ENCODE measurements at places on chromosomes 7 and 10.

- DNase-seq, result no peak
Measured at GRCh38 chr10:11830836-11831519, 7.8 kb downstream of the PROSER2 start.

GRCh38 chr10:78806681-78807221, 262.0 kb upstream of the ZMIZ1 start:
- DNase-seq, result no peak

GRCh38 chr7:26029911-26030310, 122.1 kb upstream of the NFE2L3 start:
- DNase-seq, result no peak

- no peak for DNase-seq
Measured at GRCh38 chr7:101598422-101598985, 30.6 kb downstream of the MYL10 start.

DNA sequence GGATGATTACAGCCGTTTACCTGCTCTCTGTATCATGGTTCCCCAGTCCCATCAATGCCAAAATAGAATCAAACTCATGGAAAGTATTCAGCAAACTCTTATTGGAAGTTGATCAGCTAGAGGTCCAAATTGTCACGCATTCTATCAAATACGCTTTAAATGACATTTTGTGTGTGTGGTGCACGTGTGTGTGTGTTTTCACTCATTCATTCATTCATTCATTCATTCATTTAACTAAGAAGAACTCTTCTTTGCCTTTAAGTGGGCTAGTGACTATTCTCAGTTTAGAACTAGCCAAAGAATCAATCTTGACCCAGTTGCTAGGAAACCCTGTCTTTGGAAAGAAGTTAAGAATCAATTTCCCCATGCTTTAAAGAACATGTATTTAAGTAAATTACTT, 102.8 kb downstream of the RTKN2 start:
- DNase-seq, result no peak

DNA sequence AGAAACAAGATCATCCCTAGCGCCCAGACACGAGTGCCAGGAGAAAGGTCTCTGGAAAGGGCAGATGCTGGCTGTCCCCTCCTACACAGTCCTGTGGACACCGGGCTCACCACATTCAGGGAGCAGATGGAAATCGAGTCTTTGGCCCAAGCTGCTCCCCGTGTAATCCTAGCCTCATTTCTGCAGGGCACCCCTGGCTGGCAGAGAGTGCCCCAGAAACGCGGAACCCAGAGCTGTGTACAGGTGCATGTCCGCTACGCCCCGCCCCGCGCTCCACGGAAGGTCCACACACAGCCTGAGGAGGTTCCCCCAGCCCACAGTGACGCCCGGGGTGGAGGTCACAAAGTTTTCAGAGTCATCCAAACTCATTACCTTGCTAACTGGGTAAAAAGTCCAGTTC, 202.8 kb downstream of the MAD1L1 start:
- DNase-seq, result no peak

DNA sequence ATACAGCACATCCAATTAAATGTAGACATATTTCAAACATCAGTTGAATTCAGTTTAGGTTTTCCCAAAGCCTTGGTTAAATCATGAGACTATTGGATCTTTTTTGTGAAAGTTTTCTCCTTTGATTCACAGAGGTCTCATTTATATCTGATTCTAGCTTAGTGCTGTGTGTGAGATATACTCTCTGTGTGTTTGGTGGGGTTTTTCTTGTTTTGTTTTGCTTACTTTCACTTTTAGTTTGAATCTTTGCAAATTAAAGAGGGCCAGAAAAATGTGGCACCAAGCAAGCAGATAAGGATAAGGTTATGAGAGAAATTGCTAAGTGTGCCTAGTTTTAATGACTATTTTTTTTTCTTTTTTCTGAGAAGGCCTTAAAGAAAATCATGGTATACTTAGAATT, 12.6 kb upstream of the OR6B1 start:
- no peak for DNase-seq

- DNase-seq, result no peak
Measured at GRCh38 chr10:117168729-117169128, 28.6 kb upstream of the KCNK18 start.

Measured in fibroblast of upper back skin (primary cell).